GM23338 (cell line): ENCODE measurements at places on chromosomes 16 and 17.

- DNase-seq, result no peak
Observed at GRCh38 chr17:49101054-49101534, 31.5 kb upstream of the B4GALNT2 start.

DNA sequence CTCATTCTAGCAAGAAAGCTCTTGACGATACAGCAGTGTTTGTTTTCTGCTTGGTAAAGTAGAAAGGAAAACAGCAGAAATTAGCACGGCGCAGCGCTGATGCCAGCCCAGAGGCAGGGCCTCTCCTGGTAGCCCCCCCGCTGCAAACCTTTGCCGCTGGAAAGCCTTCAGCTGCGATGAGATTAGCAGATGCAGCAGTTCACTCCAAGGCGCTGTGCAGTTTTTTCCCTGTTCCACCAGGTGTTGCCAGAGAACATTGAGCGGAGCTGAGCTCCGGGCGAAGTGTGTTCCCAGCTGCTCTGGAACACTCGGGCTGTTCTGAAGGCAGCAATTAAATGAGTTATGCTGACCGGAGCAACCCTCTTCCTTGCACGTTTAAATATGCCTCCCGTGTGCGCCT is 72.5 kb downstream of the RBFOX1 start:
- DNase-seq, result peak; percentile 45

DNA sequence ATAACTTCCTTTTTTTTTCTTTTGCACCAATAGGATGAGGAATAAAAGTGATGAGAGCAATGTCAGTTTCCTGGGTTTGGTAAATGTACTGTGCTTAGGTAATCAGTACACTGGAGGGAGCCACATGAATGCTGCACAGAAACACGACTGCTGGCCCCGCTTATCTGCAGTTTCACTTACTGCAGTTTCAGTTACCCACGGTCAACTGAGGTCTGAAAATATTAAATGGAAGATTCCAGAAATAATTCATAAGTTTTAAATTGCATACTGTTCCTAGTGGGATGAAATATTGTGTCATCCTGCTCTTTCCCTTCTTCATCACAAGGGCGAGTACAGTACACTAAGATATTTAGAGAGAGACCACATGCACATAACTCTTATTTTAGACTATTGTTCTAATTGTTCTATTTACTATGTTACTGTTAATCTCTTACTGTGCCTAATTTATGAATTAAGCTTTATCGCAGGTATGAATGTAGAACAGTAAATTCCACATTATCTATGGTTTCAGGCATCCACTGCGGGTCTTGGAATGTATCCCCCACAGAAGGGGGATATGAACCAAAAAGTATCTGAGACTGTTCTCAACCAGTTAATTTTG is 6.4 kb upstream of the LGALS3BP start:
- DNase-seq, result no peak

- DNase-seq, result peak; percentile 22
Observed at GRCh38 chr16:19138601-19139000, 24.8 kb downstream of the ITPRIPL2 start.

- DNase-seq, result no peak
Observed at GRCh38 chr17:42459801-42460281, 1.2 kb downstream of the ATP6V0A1 start.

- no peak for DNase-seq
Observed at GRCh38 chr17:81039854-81040758, 5.2 kb downstream of the BAIAP2 start.

DNA sequence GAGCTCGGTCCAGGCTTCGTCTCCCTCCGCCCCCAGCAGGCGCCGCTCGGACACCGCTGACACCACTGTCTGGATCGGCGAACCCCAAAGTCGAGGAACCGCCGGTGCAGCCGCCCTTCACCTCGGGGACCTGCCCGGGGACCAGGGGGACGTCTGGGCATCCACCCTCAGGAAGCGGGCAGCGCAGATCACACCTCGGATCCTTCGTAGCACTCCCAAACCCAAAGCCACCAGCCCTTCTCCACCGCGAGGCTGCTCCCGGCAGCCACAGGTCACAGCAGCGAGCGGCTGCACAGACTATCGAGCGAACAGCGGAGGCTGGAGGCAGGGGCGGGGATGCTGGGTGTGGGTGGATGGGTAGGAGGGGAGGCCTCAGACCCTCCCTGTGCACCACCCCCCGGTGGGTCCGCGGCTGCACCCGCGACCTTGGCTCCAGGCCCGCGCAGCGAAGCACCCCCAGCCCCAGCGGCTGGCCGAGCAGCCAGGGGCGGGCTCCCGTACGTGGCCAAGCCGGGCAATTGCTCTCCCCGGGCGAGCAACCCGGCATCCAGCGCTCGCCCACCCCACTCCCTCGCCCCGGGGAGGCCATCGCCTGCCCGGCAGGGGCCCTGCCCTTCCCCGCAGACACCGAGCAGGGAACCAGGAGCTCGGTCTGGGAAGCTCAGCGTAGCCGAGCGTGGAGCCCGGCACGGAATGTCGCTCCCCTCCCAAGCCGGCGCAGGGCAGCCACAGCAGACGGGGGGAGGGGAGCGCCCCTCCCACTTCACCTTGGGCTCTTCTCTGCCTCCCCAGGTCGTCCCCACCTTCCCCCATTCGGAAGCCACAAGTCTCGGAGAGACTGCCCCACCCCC is 1.0 kb downstream of the SDK2 start:
- peak; percentile 61 for DNase-seq
